ENCODE measurements at places on chromosomes 16 and 17. TPM values are rescaled to one million over a fixed set of nuclear protein-coding genes. Genes with fewer than 3 reads are reported as not detected.

TUFM gene
- 137 TPM for total RNA-seq

SHCBP1 gene
- 7.7 TPM for total RNA-seq

DNA sequence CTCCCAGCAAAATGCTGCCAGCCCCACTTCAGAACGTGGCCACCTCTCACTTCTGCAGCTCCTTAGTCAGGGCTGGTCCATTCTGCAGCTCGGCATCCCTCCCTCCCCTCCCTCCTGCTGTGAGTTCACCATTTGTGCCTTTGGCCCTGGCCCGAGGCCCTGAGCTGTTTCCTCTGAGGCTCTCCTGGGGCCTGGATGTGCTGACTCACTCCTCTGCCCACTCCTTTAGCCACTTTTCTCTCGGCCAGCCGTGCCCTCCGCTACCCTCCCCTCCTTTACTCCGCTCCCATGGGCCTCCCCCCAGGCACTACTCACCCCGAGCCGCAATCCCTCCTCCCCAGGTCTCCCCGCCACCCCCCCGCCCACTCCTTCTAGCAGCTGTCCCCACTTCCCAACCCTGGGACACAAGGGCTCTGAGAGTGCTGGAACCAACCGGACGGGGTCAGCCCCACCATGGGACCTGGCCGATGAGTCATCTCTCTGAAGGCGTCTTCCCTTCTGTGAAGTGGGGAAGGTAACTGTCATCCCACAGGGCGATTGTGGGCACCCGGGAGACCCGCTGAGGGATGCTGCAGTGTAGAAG lies 11.5 kb downstream of the KCNG4 start:
- peak; percentile 34 for ATAC-seq

GRCh38 chr16:17359788-17360390 lies 110.9 kb downstream of the XYLT1 start:
- ATAC-seq = peak; percentile 41

MED13 gene
- 43.7 TPM for total RNA-seq

DNA sequence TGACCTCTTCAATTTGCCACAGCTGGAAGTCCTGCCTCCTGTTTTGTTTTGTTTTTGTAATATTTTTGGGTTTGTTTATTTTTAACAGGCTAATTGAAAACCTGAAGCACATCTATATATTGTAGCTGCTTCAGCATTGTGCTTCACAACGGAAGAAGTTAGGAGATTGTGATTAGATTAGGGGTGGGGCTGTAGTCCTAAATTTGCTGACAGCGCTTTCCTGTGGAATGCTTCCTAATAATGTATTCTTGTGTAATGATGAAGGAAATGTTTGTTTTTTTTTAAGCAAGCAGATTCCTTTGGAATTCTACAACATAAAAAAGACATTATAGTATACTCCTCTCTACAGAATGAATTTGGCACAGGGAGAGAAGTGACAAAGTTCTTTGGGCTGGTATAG lies 70.1 kb downstream of the NLK start:
- ATAC-seq = no peak

- peak; percentile 50 for ATAC-seq
Observed at GRCh38 chr16:66858740-66859396, 14.7 kb downstream of the CA7 start.

MYH2 gene
- 0.56 TPM for total RNA-seq

CEP295NL gene
- 1.7 TPM for total RNA-seq

DNA sequence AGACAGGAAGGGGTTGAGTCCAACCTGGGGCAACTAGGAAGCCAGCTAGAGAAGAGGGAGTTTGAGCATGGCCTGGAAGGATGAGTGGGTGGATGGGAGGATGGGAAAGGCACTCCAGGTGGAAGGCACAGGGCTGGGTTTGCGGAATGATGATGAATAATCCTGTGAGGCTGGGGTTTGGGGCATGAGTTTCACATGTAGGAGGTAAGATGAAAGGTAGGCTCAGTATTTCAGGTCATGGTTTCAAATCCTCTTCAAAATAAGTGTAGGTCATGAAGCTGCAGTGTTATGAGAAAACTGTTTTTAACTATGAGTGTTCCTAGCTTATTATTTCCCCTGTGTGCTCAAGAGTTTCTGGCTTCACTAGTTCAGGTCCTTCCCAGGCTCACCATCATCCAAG lies 130.3 kb downstream of the SKAP1 start:
- ATAC-seq = no peak
